ENCODE measurements at places on chromosomes 11 and 22.

GRCh38 chr11:62712861-62713260 is 5.4 kb downstream of the GNG3 start:
- DNase-seq = no peak

DNA sequence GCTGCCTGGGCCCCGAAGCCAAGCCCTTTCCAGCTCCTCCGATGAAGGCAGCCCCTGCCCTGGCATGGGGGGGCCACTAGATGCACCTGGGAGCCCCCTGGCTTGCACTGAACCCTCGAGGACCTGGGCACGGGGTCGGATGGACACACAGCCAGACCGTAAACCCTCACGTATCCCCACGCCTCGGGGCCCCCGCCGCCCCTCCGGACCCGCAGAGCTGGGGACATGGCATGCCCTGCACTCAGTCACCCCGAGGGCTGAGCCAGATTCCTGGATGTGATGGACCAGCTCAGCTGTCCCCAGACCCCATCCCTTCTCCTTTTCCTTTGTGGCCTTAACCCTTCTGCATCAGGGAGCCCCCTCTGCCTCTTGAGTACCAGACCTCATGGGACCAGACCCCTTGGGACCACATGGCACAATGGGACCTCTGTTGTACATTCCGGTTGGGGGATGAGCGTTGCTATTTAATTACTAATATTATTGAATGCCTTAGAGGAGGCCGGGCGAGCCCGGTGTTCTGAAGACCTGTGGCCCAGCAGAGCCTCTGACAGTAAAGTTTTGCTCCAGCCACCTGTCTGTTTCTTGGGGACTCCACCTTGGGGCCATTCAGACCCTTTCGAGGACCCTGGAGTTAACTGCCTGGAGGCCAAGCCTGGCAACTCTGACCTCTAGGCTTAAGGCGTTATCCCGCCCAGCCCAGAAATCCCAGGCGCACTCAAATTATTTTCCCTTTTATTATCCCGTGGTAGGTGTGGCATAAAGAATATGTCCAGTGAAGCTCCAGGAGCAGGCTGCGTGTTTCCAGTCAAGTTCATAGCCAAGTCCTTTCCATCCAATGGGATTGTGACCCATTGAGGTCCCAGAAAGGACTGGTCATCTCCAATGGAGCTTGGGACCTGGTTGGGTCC is 3.0 kb downstream of the RASL10A start:
- DNase-seq = no peak

DNA sequence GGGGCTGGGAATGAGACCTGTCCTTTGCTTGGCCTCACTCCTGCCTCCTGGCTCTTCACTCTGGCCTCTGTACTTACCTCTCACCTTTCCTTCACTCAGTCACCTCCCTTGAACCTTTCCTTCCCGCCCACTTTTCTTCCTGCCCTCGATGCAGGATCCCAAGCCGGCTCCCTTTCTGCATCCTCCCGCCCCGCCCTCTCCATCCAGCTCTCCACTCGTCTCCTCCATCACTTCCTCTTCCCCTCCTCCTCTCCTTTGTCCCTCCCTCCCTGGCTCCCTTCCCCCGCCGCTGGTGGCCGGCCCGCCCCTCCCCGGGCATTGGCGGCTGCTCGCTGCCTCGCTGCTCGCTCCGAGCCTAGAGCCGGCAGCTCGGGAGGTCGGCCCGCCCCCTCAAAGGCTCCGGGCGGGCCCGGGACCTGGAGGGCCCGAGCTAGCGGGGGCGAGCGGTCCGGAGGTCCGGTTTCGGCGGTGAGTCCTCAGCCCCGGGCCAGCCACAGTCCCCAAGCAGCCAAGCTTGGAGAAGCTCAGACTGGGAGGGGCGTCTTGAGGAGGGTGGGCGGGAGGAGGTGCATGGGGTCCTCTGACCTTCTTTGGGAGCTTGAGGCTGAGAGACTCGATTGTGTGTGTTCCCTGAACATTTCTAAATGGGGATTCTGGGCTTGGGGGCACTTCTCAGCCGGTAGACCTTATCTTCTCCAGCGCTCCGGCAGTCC is 13.8 kb downstream of the PHLDB1 start:
- DNase-seq = no peak

DNA sequence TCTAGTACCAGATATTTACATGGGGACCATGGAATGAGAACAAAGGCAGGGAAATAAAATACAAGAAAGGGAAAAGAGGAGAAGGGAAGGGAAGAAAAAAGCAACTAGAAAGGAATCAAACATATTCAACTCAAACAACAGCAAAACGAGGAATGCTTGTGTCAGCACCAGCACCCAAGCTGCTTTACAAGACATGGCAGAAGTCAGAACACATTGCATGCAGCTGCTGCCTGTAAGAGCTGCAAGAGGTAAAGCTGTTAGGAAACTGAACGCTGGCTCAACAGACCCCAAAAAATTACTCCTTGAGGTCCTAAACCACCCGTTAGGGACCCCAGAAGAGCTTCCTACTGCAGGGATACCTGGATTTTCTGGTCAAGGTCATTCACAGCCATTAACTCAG is 296.9 kb downstream of the OPCML start:
- no peak for DNase-seq

DNA sequence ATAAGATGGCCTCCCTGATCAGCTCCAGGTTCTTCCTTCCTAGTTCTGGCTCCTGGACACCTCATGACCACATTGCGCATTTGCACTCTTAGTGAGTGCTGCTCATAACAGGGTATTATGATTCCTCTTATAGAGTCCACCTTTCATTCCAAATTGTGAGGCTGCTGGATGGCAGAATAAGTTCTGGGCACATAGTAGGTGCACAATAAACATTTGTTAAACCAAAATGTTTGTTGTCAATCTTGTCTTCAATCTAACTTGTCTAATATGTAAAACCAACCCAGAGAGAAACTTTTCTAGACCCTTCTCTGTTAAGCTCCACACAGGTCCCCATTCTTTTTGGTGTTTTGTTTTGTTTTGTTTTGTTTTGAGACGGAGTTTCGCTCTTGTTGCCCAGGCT is 22.6 kb upstream of the ZBTB16 start:
- no peak for DNase-seq

DNA sequence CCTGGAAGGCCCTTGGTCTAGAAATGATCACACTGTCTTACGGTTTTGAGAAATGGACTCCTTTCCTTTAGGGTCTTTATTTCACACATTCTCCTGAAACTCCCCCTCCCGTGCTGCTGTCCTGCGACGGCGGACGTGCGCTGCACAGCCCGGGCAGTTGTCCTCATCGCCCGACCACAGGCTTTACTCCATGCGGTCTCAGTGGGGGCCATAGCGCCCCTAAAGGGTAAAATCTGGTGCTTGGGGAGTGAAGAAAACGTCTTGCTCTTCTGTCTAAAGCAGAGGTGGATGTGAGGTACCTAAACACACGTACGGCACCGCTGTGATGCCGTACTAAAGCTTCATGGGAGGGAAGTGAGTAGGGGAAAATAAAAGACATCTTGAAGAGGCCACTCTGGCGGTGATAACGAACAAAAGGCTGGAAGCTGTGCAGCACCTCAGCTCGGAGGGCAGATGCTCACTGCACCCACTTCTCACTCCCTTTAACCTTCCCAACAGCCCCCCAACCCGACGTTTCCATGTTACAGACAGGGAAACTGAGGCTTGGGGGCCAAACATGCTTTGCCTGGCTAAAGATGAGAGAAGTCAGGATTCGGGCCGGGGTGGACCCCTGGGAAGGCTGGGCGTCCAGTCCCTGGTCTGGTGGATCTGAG is 22.6 kb downstream of the MPPED1 start:
- DNase-seq = no peak

DNA sequence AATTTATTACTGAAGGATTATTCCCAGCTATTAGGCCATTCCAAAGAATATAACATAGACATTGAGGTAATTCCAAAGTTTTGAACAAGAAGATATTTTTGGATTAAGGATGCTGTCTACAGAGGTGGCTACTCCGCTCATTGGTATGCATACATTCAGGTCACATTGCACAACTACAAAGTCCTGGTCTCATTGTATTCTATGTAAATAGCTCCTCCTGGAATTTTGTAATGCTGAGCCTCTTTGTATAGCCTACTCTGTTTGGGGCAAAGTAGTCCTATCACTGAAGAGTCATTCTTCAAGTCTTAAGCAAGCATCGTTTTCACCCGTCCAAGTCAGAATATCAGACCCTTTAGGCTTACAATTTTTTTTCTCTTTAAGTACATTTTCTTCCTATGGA is 142.4 kb downstream of the KIF18A start:
- no peak for DNase-seq

DNA sequence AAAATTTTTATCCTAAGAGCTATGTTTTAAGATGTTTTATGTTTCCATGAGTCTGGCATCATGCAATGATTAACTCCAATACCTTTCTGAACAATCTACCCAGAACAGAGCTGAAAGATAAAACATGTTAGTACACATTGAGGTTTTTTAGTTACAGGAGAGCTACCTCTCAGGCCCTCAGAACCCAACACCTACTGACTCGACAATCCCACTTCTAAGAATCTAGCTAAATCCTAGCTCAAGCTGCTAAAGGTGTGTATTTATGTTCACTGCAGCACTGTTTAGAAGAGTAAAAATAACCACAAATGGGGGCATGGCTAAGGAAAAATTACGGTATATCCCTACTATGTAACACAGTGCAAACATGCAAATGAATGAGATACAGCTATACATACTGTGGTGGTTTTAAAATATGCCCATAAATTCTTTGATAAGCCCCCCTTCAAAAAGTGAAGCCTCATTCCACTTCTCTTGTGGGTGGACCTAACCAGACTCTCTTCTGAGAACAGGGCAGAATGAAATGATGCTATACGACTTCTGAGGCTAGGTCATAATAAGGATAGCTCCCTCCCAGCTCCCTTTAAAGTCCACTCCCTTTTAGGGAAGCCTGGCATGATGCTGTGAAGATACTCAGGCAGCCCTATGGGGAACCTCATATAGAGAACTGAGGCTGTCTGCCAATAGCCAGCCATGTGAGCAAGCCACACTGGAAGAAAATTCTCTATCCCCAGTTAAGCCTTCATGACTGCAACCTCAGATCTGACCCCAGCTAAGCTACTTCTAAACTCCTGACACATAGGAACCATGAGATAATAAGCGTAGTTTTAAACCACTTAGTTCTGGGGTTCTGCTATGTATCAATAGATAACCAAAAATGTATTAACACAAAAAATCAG is 29.5 kb downstream of the TMEM123 start:
- DNase-seq = no peak

DNA sequence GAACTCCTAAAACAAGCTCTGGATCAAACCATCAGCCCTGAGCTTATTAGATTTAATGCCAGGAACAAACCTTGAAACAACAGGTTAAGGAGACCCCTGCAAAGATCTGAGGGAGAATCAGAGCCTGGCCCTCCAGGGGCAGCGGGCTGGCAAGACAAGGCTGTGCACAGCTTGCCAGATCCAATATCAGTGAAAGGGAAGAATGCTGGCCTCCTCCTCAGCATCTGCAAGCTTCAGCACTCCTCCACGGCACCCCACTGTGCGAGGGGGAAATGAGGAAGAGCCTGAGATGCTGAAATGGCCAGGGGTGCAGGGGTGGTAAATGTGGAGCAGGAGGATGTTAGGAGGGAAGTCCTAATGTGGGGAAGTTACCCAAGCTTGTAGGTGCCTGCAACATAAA is 167.0 kb downstream of the TENM4 start:
- DNase-seq = no peak

- DNase-seq = no peak
These were observed 24.0 kb downstream of the PLAAT3 start for GRCh38 chr11:63590024-63590788.

DNA sequence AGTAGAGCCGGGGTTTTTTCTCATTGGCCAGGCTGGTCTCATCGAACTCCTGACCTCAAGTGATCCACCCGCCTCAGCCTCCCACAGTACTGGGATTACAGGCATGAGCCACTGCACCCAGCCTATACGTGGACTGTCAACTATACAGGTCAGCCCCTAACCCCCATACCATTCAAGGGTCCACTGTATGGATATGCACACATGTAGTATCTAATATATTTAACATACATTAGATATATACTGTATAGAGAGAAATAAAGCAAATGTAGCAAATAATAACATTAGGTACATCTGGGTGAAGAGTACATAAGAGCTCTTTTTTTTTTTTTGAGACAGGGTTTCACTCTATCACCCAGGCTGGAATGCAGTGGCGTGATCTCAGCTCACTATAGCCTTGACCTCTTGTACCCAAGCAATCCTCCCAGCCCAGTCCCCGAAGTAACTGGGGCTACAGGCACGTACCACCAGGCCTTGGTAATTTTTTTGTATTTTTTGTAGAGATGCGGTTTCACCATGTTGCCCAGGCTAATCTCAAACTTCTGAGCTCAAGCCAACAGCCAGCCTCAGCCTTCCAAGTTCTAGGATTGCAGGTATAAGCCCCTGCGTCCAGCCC is 1.5 kb upstream of the ATP5MGL start:
- no peak for DNase-seq

GRCh38 chr11:132852361-132852760 is 679.9 kb downstream of the OPCML start:
- DNase-seq = no peak

- no peak for DNase-seq
These were observed 5.4 kb upstream of the C11orf86 start for GRCh38 chr11:66969584-66970225.

GRCh38 chr11:119368121-119369034 is 13.1 kb downstream of the USP2 start:
- DNase-seq = no peak
